CD4-positive, CD25-positive, alpha-beta regulatory T cell (primary cell): ENCODE measurements at places on chromosomes 6 and 20.

DNA sequence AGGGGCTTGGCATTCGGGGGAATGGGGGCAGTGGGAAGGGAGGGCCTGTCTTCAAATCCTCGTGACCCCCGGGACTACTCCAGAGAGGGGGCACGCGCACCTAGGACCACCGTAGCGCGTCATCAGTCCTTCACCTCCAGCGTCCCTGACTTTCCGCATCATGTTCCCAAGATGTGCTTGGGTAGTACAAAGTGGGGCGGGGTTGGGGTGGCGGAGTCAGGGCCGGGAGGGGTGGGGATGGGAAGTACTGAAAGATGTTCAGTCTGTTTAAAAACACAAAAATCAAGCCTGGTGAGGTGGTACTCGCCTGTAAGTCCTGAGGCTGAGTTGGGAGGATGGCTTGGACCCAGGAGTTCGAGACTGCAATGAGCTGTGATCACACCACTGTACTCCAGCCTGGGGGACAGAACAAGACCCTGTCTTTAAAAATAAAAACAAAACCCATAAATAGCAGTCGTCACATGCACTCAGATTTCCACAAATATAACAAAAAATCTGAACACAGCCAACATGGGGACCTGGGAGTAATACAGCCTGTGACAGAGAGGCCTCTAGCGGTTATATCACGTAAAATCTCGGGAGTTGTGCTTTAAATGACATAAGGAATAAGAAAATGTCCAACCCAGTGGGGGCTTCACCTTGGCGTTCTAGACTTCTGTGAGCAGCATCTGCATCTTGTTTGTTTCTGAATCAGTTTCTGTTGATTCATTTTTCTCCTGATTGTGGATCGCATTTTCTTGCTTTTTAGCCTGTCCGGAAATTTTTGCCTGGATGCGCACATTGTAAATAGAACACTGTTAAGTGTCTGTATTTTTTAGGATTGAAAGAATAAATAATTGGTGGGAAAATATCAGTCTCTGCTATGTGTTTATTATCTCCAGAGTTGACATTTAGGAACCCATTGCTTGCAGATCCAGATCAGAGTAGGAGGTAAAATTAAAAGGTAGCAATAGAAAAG lies 698 bp upstream of the LRP11 start:
- DNase-seq = peak; percentile 69

DNA sequence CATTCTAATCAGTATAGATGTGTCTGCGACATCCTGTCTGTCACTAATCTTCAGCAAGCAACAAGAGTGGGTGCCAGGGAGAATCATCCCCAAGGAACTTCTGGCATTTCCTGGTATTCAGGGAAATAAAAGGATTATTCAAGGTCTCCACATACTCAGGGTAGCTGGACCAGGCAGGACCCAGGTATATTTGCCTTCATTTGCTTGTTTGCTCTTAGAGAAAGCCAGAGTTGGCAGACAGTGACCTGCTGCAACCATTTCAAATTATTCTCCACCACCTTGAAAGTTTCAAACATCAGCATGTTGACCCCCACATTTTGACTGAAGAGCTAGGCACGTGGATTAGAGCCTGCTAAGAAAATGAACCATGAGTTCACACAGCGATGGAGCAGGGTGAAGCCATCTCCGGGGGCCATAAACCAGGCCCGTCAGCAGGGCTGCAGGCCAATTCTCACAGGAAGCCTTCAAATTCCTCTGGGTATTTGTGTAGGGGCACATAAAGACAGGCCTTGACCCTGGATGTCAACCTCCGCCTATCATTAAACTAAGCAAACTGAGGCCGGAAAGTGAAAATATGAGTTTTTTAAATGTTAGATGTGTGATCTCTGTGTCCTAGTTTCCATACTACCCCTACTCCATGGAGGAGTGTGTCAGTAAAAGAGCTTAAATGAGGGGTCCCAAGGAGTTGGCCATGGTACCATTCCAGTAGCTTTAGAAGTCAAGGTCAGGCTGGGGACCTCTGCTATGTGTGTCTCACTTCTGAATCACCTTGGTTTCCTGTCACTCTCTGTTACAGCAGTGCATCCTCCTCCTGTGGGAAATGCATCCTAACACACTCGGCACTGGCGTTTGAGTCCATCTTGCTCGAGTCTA lies 32.9 kb downstream of the TRAM2 start:
- DNase-seq = no peak

DNA sequence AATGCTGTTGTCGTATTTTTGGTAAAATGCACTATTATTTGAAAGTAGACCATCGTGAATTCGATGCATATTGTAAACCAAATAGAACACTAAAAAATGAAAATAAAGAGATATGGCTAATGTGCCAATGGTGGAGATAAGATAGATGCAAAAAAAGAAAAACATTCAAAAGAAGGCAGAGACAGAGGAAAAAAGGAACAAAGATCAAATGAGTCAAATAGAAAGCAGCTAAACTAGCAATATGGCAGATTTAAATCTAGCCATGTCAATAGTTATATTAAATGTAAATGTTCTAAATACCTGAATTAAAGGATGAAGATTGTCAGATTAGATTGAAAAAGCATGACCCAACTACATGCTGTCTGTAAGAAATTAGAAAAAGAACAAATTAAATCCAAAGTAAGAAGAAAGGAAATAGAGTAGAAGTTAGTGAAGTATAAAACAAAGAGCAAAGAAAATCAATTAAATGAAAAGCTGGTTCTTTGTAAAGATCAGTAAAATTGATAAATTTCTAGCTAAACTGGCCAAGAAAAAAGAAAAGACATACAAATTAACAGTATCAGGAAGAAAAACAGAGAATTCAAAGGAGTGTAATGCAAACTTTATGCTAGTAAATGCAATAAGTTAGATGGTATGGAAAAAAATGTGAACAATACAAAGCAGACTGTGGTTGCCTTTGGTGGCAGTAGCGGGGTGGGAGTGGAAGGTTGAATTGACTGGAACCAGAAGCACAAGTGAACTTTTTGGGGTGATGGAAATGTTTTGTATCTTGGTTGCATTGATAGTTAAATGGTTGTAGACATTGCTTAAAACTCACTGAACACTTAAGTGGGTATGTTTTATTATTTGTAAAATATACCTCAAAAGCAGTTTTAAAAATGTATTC lies 44.8 kb downstream of the PTPN1 start:
- no peak for DNase-seq

- DNase-seq = no peak
These were observed 6.7 kb upstream of the CLIC5 start for GRCh38 chr6:46022106-46022948.

DNA sequence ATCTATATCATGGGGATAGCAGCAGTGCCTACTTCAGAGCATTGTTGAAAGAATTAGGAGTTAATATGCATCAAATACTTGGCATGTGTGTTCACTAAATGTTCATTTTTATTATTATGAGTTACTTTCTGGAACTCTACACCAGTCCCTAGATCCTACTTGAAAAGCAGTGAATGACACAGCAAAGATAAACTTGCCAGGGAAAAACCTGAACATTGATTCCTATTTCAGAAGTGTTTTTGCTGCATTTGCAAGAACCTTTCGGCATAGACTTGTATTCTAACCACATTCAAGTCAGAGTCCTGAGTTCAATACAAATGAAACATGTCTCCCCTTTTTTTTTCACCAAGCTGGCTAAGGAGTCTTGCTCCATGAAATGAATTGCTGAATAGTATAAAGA lies 187.4 kb upstream of the TAB2 start:
- no peak for DNase-seq
